Stimulated activated CD4-positive, alpha-beta T cell treated with anti-CD3 and anti-CD28 coated beads, Interleukin-12 subunit alpha, Interleukin-12 subunit beta, amount 100 ng/mL, for 48 hours (primary cell): ENCODE measurements at places on chromosomes 6 and 20.

GRCh38 chr6:118864341-118865099 is 29.4 kb upstream of the ASF1A start:
- no peak for DNase-seq

DNA sequence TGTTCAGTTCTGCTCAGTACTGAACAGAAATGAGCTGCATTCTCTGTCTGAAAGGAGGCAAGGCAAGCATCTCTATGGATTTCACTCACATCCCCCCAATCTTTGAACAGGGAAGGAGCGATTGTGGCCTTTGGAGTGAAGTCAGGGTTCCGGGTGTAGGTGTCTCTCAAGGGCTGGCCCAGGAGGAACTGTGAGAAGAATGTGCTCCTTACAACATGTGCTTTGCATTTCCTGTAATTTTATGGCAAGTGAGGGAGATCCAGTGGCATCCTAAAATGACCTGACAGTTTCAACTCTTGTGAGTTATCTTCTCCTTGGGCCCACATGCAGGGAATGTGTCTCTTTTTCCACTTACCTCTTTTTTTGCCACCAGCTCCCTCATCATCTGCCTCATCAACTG is 63.0 kb upstream of the RIN2 start:
- no peak for DNase-seq

DNA sequence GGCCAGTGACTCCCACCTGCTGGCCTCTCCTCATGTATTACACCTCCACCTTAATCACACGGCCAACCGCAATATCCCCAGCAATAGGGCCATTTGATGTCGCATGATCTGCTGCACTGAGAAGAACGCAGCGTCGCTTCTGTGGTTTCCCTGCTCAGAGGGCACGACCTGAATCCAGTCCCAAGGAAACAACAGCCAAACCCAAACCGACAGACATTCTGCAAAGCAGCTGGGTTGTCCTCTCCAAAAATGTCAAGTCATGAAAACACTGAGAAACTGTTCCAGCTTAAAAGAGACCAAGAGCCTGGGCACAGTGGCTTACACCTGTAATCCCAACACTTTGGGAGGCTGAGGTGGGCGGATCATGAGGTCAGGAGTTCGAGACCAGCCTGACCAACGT is 7.5 kb upstream of the BPI start:
- no peak for DNase-seq

- DNase-seq, result no peak
Observed at GRCh38 chr6:137102050-137102848, 57.5 kb upstream of the IL20RA start.

DNA sequence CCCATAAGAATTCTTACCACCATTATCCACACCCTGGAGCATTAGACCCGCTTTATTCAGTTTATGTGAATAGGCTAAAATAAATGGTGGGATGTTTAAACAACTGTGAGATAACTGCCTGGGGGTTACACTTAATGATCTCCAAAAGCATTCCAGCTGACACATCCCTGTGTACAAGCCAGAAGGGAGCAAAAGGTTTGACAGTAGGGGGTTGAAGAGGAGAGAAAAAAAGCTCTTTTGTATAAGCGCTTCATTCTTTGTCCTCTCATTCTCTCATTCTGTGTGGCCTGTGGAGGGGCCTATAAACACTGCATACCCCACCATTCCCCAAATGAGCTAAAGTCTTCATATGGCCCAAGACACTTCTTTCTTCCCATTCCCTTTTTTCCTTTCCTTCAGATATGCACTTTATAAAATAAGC is 30.8 kb upstream of the COL21A1 start:
- DNase-seq, result no peak

DNA sequence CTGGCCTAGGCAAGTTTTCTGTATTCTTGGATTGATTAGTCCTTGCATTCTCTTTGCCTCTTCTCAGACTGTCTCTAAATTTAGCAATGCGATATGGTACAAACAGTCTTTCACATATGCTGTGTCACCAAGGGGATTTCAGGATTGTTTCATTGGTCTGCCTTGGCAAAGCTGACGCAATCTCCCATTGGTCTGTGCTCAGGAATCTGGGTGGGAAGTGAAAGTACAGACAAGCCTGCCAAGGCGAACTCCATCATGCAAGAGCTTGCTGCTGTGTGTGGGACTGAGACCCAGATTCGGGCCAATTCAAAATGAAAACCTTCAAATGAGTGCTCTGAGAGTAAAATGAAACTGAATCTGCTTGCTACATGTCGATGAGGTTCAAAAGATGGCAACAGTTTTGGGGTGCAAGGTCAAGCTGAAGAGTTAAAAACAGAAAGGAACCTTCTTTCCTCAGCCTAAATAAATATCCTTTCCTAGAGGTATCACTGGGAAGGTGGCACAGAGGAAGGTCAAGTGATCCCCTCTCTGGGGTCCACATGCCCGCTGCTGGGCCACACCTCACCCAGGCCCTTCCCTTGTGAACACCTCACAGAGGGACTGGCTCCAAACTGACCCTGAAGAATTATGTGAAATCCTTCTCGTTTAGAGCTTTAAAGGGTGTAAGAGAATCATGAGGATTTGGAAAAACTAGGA is 198.8 kb upstream of the PREP start:
- peak; percentile 27 for DNase-seq

DNA sequence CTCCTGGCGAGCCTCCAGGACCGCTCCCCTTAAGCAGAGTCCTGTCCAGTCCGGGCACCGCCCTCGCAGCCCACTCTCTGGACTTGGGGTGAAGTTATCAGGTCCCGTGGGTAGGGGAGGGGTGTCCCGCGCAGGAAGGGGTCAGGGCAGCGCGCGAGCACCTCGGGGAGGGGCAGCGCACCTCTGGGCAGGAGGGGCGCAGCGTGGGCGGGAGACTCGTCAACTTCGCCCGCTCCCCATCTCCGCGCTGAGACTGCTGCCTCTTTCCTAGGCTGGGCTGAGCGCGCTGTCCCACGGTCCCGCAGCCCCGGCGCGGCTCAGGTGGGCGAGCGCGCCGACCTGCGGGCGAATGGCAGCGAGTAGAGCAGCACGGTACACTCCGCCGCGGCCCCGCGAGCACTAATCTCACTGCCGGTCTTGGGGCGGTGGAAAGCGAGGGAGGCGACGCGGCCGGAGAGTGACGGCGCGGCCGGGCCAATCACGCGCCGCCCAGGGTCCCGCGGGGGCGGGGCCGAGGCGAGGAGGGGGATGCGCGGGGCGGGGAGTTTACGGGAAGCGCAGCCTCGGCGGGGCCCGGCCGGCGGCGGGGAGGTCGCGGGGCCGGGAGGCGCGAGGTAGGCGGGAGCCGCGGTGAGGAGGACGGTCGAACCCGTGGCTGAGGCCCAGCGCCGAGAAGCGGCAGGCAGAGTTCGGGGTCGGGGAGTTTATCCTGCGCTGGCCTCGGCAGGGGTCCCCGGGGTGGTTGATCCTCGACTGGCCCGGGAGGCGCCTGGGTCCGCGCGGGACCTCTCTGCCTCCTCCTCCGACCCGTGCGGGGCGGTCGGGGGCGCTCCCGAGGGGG is at the start of gene MAN1A1:
Gene MAN1A1, minus strand, starts transcription at position 401 of the 841 bp plus-strand sequence. CDS start 696 bp downstream, outside the sequence.
- peak; percentile 85 for DNase-seq

DNA sequence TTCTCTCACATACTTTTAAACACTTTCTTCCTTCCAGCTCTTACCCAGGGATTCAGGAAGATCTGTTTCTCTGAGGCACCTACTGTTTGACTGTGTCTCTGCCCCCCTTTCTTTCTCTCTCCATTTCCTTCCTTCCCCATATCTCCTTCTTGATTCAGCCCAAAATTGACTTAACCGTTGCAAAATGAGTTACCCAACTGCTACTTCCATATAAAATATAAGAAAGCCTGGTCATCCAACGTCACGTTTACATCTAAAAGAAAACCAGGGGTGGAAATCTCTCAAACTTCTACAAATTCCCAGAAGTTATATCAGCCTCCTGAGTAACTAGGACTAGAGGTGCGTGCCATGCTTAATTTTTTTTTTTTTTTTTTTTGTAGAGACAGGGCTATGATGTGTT is 95.2 kb upstream of the INSM1 start:
- no peak for DNase-seq
